ENCODE measurements at places on chromosomes 1 and 21.

- no peak for DNase-seq
Observed at GRCh38 chr1:2465371-2466269, 10.5 kb upstream of the PLCH2 start.

- DNase-seq = no peak
Observed at GRCh38 chr1:54397090-54397591, 9.1 kb downstream of the SSBP3 start.

DNA sequence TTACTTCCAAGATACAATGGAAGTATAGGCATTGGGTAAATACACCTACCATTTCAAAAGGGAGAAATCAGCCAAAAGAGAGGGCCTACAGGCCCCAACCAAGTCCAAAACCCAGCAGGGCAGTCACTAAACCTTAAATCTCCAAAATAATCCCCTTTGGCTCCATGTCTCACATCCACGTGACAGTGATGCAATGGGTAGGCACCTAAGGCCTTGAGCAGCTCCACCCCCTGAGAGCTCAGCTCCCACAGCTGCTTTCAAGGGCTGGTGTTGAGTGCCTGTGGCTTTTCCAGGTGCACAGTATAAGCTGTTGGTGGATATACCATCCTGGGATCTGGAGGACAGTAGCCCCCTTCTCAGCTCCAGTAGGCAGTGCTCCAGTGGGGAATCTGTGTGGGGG is 72.5 kb downstream of the UROD start:
- DNase-seq = no peak

GRCh38 chr1:51750729-51751128 is 127.8 kb downstream of the NRDC start:
- DNase-seq = no peak

- DNase-seq = no peak
Observed at GRCh38 chr1:203867802-203868201, 6.4 kb downstream of the SNRPE start.

DNA sequence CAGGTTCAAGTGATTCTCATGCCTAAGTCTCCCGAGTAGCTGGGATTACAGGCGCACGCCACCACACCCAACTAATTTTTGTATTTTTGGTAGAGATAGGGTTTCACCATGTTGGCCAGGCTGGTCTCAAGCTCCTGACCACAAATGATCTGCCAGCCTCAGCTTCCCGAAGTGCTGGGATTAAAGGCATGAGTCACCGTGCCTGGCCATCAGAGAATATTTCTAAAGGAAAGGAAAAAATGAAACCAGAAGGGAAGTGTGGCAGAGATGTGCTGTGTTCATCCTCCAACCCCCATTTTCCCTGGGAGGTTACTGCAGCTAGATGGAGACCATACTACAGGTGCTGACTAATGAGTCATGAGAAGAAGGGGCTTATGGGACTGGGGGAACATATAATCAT is 964.1 kb downstream of the TTLL7 start:
- DNase-seq = no peak

DNA sequence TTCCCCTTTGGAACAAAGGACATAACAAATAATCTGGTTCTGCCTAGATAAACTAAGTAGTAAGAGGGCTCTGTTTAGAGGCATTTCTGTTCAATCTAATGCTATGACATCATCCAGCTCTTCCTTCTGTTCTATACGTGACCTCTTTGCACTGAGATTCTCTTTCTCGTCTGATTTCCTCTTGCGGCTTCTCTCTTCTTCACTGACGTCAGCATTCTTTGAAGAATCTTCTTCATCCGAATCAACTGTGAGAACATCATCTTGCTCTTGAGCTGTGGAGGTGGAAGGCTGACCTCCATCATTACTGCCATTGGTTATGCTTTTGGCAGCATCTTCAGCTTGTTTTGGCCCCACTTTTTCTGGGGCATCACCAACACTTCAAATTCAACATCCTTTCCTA is 130.4 kb downstream of the HS2ST1 start:
- DNase-seq = no peak

DNA sequence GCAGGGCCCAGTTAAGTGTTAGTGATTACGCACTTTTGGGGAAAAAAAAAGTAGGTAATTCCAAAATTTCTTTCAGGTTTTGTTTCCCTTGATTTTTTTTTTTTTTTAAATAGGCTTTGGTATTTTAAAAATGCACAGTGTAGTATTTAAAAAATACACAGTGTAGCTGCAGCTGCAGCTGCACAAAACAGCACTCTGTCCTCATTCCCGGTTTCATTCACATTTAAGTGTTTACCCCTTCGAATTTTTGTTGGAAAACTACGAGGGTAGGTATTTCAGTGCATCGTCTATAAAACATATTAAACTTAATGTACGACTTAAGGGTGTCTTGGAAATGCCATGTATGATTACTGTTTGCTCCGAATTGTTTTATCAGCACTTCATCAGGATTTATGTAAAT is 3.4 kb downstream of the NEK7 start:
- DNase-seq = no peak

DNA sequence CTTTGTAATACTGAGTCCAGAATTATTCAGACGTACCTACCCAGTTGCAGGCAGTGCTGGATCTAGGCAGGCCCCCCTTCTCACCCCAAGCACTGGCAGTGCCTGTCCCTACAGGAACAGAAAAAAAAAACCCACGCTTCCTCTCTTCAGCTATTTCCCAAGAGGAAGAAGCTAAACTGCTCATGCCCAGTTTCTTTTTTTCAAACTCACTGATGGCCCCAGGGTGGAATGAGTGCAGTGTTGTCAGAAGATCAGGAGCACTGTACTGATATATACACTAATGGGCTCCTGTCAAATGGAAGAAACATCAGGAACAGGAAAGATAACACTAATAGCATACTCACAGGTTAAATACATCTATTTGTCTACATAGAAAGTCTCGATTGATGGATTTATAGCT is 28.2 kb upstream of the DOCK7 start:
- no peak for DNase-seq

DNA sequence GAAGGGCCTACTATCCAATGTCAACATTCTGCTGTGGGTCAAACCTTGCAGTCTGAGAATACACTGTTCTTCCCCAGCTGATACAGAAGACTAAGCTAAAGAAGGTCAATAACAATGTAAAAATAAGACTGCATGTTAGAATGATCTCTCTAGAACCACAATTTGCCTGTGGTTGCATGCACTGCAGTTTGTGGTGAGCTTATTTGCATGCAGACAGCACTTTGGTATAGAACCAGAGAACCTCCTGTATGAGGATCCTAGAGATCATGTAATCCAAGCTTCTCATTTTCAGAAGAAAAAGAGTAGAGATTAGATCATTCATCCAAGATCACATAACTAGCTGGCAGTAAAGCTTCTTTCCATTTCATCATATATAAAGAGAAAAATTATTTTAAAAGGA is 15.8 kb downstream of the SYNJ1 start:
- peak; percentile 22 for DNase-seq

GRCh38 chr1:3015269-3015635 is 6.0 kb upstream of the ACTRT2 start:
- no peak for DNase-seq

- no peak for DNase-seq
Observed at GRCh38 chr1:7648761-7649384, 122.2 kb upstream of the VAMP3 start.

DNA sequence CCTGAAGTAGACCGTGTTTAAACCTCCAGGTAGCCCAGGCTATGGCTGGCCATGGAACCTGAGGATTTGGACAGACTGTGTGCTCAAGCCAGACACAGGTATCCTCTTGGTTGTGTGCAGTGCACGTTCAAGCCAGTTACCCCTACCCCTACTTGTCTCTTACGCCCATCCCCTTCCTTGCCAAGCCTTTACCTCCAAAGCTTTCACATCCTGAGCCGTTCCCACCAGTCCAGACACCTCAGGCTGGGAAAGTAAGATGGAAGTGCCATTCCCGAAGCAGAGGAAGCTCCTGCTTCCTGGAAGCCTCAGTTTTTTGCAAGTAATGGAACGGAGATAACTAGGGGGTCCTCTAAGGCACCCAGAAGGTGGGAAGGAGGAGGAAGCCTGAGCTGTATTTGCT is 41.5 kb upstream of the HMGB4 start:
- DNase-seq = no peak

DNA sequence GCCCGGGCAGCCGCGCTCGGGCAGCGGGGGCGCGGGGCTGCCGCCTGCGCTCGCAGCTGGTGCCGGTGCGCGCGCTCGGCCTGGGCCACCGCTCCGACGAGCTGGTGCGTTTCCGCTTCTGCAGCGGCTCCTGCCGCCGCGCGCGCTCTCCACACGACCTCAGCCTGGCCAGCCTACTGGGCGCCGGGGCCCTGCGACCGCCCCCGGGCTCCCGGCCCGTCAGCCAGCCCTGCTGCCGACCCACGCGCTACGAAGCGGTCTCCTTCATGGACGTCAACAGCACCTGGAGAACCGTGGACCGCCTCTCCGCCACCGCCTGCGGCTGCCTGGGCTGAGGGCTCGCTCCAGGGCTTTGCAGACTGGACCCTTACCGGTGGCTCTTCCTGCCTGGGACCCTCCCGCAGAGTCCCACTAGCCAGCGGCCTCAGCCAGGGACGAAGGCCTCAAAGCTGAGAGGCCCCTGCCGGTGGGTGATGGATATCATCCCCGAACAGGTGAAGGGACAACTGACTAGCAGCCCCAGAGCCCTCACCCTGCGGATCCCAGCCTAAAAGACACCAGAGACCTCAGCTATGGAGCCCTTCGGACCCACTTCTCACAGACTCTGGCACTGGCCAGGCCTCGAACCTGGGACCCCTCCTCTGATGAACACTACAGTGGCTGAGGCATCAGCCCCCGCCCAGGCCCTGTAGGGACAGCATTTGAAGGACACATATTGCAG is 3.0 kb downstream of the ARTN start:
- DNase-seq = no peak

GRCh38 chr1:22796642-22797041 is 86.0 kb downstream of the EPHB2 start:
- DNase-seq = no peak

DNA sequence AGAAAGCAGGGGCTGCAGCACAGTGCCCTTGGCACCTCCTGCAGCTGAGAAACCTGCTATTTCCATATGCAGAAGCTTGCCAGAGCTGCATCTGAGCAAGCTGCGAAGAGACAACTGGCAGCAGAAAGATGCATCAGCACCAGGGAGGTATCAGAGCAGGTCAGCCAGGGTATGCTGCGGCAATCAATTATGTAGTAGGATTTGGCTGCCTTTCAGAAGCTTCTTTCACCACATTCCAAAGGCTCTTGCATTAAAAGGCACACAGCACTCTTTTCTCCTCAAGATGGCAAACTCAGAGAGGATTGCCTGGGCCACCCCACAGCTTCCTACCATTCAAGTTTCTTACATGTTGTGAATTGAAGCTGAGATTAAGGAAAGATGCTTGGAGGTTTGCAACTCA is 47.6 kb upstream of the RAP1A start:
- peak; percentile 50 for DNase-seq

DNA sequence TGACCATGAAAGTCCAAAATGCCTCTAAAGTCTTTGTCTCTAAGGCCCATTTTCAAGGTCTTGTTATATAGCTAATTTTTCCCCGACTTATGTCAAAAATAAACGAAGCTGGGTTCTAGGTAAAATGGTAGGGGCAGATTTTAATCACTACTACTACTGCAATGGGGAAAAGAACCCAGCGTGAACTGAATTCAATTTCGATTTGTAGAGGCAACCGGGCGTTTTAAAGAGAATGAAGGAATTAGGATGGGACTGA is 536 bp upstream of the EXO1 start:
- DNase-seq = no peak

DNA sequence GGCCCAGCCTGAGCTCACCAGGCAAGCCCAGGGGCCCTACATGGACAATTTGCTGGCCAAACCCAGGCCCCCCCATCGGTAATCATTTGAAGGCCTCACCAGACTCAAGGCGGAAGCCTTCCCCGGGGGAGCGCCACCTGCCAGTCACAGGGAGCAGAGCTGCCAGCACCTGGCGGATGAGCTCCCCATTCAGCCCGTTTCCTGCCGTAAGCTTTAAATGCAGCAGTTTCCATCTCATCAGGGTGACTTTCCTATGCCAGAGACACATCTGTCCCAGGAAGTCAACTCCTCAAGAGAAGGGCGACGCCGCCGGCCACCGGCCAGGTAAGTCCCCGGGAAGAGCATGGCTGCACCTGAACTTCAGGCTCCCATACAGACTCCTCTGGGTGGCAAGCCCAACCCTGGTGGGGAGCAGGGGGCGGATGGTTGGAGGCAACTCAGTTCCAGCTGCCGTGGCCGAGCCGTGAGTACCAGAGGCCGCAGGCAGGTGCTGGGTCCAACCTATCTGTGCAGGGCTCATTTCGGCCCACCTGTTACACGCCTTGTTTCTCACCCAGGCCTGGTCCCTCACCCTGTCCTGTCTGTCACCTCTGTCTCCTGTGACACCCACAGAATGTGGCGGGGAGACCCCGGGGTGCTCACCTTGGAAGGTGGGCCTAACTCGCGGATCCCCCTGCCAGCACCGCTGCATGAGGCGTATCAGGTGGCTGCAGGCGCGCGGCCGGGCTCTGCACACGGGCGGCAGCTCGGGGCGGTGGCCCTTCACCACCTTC is 20.7 kb downstream of the RIPK4 start:
- no peak for DNase-seq

- DNase-seq = no peak
Observed at GRCh38 chr1:30506291-30507015, 216.9 kb downstream of the MATN1 start.

All from astrocyte of the spinal cord (primary cell).